ENCODE measurements at places on chromosomes 16 and 17.

DNA sequence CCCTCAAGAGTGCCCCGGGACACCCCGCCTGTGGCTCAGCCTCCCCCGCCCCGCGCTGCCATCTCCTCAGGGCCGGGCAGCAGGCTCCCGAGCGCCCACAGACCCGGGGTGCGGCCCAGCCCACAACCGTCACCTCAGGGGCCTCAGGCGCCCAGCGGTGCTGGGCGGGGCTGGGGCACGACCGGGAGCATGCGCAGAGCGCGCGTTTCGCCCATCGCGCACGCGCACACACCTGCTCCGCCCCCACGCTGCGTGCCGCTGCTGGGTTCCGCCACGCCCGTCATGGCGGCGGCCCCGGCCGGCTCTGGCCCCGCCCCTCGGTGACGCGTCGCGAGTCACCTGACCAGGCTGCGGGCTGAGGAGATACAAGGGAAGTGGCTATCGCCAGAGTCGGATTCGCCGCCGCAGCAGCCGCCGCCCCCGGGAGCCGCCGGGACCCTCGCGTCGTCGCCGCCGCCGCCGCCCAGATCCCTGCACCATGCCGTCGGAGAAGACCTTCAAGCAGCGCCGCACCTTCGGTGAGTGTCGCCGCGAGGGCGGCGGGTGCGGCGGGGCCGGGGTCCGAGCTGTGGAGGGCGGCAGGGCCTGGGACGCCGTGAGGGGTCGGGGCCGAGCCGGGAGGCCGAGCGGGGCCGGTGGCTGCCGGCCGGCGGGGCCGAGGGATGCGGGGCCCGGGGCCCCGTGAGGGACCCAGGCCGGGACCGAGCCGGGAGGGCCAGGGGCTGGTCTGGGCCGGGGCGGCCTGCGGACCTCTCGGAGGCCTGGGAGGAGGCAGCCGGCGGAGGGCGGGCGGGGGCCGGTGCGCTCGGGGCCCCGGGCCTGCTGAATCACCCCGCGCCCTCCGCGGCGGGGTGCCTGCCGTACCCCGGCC lies at the start of gene MAP1LC3B:
Gene MAP1LC3B, plus strand, starts transcription at position 387 of the 871 bp plus-strand sequence. Its CDS starts 92 bp downstream, at position 479.
- DNase-seq: peak; percentile 98

GRCh38 chr16:51877686-51878085 lies 669.3 kb downstream of the TOX3 start:
- no peak for DNase-seq

DNA sequence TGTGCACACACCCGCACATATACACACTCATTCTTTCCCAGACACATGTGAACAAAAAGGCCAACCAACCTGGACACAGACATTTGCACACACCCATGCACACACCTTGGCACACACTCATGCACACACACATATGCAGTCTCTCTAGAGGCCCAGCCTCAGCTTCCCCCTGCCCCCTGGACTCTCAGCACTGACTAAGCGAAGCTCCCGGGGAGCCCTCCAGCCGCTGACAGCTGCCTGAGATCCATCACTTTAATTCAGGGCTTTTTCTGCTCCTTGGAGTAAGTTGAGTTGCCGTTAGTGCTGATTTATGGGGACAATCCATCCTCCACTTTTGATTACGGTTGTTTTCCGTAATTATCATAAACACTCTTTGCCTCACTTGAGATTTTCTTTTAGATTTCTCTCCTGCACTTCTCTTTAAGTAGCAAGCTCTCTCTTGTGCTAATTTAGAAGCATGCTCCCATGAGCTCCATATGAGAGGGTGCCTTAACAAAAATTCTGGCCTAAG lies 158.6 kb upstream of the CDC42EP4 start:
- DNase-seq: no peak

DNA sequence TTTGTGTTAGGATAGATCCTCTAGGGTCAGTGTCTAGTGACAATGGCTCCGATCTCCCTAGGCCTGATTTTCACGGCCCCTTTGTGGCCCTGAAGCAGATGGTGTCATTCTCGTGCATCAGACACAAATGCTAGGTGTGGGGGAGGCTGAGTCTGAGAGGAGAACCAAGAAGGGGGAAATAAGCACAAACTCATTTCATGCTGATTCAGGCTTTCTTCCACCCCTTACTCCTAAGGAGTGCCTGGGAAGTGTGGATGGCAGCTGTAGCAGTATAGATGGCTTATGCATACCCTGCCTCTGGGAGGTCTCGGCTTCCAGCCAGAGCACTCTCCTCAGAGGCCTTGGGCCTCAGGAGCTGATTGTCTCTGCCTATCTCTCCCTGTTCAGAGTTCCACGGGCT lies 1.8 kb upstream of the WNK4 start:
- DNase-seq: no peak

- DNase-seq: no peak
Measured at GRCh38 chr17:17849845-17850373, 13.1 kb upstream of the SREBF1 start.

DNA sequence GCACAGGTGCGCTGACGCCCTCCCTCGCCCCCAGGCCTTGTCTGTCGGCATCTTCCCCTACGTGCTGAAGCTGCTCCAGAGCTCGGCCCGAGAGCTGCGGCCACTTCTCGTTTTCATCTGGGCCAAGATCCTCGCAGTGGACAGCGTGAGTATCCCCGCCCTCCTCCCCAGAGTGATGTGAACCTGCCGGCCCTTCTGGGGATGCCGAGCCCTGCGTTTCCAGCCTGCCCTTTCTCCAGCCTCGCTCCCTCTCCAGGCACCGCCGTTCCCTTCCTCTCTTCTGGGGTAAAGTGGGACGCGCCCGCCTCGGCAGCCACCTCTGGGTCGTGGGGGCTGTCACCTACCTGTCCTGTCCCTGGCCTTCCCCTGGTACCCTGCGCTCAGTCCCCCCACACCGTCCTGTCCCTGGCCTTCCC lies 133.9 kb upstream of the CHMP6 start:
- DNase-seq: no peak

DNA sequence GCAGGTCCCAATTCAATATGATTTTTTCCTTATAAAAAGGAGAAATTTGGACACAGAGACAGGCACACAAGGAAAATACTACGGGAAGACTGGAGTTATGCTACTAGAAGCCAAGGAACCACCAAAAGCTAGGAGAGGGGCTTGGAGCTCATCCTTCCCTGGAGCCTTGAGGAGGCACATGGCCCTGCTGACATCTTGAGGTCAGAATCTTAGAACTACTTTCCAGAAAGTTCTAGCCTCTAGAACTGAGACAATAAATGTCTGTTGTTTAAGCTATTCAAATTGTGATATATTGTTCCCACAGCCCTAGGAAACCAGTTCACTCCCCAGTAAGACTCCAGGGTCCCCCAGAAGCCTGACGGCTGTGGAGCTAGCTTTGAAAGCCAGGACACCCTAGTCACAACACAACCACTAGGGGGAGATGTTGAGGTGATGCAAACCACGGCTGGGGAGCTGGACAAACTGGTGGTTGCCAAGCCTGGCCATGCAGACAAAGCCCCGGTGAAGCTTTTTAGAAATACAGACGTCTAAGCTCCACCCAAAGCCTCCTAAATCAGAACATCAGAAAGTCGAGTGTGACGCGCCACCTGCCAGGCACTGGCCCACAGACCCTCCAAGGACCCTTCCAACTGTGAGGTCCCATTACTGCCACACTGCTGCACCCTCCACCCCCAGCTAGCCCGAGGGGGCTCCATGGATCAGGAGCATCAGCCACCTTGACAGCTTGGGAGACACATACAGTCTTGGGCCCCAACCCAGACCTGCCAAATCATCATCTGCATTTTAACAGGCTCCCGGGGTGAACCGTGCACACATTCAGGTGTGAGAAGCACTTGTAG lies 106.4 kb downstream of the SLC39A11 start:
- DNase-seq: no peak

- no peak for DNase-seq
Measured at GRCh38 chr17:12655936-12656335, 9.8 kb upstream of the MYOCD start.

GRCh38 chr17:5511401-5512225 lies 25.2 kb downstream of the MIS12 start:
- no peak for DNase-seq
